CD4-positive, alpha-beta T cell treated with Interleukin-6 at 100 ng/mL for 8 hours (primary cell): ENCODE measurements at places on chromosomes 4 and X.

- DNase-seq = no peak
Measured at GRCh38 chr4:7547368-7548040, 112.8 kb upstream of the PSAPL1 start.

GRCh38 chrX:36609616-36610585 is 398.3 kb upstream of the FAM47C start:
- no peak for DNase-seq

GRCh38 chr4:20839957-20840356 is 139.7 kb downstream of the PACRGL start:
- DNase-seq = no peak

DNA sequence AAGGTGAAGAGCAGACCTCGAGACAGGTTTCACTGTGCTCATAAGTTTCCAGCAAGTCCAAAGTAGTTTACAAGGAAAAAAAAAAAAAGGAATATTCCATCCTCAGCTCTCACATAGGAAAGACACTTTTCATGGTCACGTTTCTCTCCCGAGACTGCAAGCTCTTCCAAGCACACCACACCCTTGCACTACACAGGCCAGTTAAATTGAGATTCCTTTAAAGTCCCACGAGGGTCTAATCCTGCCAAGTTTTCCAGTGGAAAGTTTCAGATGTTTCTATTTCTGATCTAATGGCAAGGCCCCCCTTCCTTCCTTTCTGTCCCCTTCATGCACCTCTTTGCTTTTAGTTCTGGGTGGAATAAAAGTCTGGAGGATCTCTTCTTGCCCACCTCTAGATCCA is 67.9 kb upstream of the PCDH19 start:
- DNase-seq = no peak

DNA sequence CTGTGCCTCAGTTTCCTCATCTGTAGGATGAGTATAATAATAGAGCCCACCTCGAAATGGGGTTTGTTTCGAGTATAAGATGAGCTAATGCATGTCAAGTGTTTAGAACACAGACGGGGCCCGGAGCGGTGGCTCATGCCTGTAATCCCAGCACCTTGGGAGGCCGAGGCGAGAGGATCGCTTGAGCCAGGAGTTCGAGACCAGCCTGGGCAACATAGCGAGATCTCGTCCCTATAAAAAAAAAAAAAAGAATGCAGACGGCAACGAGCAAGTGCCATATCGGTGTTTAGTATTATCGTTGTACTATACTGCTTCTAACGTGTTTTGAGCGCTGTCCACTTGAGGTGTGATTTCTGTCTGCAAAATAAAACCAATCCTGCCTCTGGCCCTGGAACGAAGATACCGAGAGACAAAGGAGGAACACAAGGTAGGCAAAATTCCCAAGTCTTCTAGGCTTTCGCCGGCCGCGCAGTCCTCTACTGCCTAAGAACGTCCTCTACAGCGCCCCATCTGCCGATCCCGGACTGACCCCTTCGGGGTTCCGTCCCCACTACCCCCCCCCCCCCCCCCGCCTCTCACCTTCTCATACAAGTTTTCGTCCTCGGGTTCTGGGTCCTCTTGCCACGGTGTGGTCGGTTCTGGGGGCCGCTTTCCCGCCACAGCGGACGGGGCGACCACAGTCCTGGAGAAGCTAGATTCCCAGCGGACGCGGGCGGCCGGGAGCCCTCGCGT is 442 bp downstream of the NDUFB11 start:
- peak; percentile 43 for DNase-seq

- DNase-seq = no peak
Measured at GRCh38 chr4:174696657-174697056, 132.4 kb downstream of the GLRA3 start.

GRCh38 chr4:108972613-108973283 is 209.9 kb upstream of the ETNPPL start:
- peak; percentile 1 for DNase-seq

DNA sequence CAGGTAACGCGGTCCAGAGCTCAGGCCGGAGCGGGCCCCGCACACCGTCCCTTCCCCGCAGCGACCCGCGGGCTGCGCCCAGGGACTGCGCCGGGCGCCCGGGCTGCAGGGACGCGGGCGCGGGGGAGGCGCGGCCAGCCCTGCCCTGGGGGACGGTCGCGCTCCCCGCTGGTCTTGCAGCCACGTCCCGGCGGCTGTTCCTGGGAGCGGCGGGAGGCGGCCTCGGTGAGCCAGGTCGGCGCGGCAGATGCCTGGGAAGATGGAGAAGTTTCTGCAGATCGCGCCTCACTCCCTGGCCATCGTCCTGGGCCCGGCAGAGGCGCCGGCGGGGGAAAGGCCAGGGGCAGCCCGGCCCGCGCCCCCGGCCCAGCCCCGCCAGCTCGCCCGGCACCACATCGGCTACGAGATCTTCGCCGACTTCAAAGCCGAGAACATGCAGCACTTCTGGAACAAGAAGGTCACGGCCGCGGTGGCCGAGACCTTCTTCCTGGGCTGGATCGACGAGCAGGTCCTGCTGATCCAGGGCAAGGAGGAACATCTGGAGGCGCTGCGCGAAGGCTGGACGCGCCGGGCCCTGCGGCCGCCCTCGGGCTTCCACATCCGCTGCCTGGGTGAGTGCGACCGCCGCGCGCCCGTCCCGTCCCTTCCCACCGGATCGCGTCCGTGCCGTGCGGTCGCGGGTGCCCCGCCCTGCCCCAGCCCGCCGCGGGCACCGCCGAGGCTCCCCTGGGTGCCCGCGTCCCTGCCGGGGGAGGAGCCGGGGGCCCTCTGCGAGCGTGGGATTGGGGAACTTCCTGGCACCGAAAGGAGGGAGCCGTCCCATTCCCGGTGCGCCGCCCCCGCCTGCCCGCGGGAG is 107.4 kb upstream of the STOX2 start:
- no peak for DNase-seq

DNA sequence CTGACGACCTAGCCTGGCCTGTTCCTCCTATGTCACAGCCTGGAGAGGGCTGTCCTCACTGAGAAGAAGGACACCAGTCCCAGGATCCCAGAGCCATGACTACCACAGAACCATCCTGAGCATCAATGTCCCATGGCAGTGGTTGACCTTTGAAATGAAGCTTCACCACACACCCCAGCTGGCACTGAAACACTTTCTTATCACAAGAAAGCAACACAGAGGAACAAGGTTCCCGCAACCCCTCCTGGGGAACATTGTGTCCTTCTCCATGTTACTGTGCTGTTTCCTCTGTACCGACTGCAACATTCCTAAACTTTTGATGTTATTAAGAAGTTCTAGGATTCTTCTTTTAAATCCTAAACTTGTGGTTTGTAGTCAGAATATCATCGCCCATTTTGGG is 21.2 kb upstream of the FAM156A start:
- no peak for DNase-seq

DNA sequence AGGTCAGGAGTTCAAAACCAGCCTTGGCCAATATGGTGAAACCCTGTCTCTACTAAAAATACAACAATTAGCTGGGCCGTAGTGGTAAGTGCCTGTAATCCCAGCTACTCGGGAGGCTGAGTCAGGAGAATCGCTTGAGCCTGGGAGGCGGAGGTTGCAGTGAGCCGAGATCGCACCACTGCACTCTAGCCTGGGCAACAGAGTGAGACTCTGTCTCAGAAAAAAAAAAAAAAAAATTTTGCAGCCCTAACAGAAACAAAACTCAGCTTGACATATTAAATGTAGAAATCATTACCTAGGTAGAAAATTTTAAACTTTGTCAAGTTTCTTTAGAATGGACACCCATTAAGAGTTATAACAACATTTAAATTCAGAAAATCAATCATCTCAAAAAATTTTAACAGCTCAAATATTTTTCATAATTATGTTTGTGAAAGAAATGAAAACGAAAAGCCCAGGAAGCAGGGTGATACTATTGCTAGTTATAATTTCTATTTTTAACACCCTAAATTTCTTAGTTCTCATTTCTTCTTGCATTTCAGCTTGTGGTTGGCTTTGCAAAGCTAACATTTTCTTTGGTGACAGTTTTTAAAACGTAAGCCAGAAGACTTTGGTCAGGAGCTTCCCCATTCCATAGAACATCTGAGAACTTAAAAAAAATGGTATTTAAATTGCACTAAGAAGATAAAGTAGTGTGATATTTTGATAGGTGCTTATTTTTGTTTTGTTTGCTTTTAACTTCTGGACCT is 33.3 kb upstream of the RBBP7 start:
- DNase-seq = no peak

- no peak for DNase-seq
Measured at GRCh38 chr4:10598829-10599228, 85.7 kb downstream of the CLNK start.

- DNase-seq = no peak
Measured at GRCh38 chr4:68074397-68074796, 55.3 kb downstream of the TMPRSS11F start.

GRCh38 chrX:103879339-103879738 is 47.3 kb upstream of the RAB9B start:
- no peak for DNase-seq

GRCh38 chr4:186760576-186760975 is 36.9 kb upstream of the FAT1 start:
- no peak for DNase-seq

DNA sequence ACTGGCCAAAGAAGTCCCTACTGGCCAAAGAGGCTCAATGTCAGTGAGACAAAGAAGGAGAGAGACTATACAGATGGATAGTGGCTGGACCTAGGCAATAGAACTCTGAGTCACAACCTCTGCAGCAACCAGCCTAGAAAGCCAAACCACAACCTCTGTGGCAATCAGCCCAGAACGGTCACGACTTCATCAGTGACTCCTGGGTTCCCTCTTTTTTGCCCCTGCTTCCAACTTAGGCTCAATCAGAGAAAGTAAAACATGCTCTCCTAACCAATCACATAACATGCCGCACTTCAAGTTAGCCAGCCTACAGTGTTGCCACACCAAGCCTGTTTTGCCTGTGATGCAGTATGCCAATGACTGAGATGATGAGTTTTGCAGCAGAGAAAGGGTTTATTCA is 203.4 kb downstream of the ANAPC10 start:
- DNase-seq = no peak

DNA sequence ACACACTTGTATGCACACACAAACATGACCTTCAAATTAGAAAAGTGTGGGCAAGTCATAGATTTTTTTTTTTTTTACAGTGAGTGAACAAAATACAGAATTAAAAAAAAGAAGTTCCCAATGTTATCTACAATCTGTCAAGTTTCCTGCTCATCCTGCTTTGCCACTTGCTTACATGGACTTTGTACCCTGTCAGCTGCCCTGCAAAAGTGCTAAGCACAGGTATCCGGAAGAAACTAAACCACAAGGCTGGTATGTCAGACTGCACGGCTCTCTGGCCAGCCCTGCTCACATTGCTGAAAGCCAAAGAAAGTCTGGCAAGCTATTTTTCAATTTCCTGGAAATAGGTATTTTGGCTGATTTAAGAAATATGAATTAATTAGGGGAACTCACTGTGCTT is 38.9 kb upstream of the BCLAF3 start:
- no peak for DNase-seq

- DNase-seq = no peak
Measured at GRCh38 chr4:130424211-130424610, 1328.3 kb downstream of the C4orf33 start.

- no peak for DNase-seq
Measured at GRCh38 chr4:147368948-147369347, 111.9 kb upstream of the EDNRA start.

DNA sequence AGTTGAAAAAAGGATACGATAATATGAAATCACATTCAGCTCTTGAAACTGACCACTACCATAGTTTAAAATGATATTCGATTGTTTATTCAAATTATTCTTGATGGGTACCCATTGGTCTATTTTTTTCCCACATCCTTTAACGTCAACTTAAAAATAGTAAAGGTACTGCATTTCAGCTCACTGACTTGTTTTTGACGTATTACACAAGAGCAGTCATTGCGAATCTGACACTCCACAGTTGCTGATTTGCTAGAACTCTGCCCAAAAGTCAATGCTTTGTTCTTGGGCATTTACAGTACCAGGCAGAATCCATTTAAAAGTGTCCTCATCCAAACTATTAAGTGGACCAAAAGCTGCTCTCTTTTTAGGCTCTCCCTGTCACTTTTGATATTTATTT is 1.2 kb upstream of the PDS5A start:
- no peak for DNase-seq

DNA sequence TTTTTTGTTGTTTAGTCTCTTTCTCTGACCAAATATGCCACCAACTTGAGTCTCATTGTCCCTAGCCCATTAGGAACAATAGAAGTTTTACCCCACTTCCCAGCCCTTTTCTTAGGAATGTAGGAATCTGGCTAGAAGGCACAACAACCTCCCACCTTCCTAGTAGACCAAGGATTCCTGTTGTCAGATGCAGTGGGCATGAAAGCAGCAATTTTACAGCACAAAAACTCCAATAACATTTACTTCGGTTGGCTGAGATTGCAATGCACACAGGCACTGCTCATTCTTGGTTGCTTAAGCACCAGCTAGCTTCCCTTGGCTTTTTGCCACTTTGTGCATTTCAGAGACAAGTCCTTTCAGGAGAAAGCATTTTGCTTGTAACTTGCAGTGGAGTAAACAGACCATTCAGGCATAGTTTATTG is 312.8 kb downstream of the TENM3 start:
- no peak for DNase-seq

GRCh38 chr4:143743591-143743990 is 43.1 kb upstream of the FREM3 start:
- DNase-seq = no peak

- no peak for DNase-seq
Measured at GRCh38 chr4:109334129-109335105, 32.0 kb upstream of the COL25A1 start.

DNA sequence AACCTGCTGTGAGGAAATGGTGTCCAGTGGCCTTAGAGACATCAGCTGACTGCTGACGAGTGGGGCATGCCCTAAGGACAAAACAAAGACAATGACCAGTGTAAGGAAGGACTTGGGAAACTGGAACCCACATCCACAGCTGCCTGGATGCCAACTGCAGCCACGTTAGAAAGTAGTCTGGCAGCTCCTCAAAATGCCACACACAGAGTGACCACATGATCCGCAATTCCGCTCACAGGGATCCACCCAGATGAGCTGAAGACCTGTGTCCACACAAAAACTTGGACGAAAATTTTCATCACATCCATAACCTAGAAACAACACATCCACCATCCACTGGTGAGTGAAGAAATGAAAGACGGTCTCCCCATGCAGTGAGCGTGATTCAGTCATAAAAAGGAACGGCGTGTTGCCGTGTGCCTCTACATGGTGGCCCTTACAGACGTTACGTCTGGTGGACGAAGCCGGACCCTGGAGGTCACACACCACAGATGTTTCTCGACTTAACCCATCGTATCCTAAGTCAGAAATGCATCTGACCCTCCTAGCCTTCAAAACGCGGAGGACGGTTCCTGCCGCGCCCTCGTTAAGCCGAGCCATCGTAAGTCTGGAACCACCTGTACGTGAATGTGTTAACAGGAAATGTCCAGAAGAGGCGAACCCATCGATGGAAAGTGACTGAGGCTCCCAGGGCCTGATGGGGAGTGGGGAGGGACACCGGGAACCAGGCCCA is 40.6 kb upstream of the MXD4 start:
- DNase-seq = no peak

- no peak for DNase-seq
Measured at GRCh38 chr4:2843941-2844584, 419 bp downstream of the ADD1 start.
